ENCODE measurements at places on chromosomes 11 and 22.

DNA sequence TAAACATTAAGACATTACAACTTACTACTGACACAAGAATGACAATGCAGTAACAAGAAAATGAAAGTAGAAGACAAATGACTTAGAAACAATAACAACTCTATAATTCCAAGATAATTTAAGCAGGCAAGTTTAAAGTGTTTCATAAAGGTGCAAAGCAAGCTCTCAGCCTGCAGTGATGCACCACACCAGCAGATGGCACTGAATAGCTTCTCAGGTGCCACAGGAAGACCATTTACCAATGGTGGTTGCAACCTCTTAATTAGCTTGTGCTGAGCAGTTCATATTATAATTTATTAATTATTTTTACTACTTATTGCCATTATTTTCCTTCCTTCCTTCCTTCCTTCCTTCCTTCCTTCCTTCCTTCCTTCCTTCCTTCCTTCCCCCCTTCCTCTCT lies 60.6 kb downstream of the NXPE2 start:
- peak; percentile 4 for DNase-seq

DNA sequence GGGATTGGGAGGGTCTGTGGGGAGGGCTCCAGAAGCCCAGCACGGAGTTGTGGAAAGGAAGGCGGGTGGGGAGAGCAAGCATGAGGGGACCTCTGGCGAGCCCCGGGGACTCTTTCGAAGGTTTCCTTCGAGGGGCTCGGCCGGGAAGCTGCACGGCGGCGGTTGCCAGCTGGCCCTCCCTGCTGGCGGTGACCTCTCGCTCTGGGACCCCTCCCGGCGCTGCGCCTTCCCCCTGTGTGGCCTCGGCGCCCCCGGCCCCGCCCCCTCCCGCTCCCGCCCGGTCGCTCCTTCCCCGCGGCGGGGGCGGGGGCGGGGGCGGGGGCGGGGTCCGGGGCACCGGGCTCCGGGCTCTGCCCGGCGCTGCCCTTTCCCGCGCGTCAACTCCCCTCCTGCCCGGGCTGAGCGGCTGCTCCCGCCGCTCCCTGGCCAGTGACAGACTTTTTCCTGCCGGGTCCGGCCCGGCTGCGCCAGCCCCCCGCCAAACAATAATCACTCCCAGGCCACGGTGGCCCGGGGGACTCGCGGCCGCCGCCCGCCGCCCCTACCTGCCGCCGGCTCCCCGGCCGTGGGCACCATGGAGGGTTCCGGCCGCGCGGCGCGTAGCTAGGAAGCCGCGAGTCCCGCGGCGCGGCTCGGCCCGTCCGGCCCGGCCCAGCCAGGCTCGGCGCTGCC lies 941 bp downstream of the CLCF1 start:
- no peak for DNase-seq

GRCh38 chr22:30044369-30044768 lies 35.9 kb upstream of the HORMAD2 start:
- no peak for DNase-seq

- no peak for DNase-seq
Measured at GRCh38 chr11:40125054-40125453, 1334.4 kb downstream of the LRRC4C start.

DNA sequence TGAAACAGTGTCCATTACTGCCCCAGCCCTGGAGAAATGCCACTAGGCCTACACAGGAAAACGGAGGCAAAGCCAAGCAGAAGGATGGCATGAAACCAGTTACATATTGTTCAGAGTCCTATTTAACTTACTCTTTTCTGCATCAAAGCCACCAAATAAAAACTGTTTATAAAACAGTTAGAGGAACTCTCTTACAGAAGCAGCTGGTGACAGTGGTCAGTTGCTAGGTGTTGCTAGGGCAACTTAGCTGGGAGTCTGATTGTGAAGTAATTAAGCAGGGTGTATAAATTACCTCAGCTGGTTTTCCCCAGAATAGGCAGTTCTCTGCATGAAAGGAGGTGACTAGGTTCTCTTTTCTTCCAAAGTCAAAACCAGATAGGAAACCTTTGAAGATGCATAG lies 115.6 kb upstream of the ZBED5 start:
- DNase-seq, result no peak

- no peak for DNase-seq
Measured at GRCh38 chr22:21457023-21457787, 10.0 kb upstream of the TMEM191C start.

DNA sequence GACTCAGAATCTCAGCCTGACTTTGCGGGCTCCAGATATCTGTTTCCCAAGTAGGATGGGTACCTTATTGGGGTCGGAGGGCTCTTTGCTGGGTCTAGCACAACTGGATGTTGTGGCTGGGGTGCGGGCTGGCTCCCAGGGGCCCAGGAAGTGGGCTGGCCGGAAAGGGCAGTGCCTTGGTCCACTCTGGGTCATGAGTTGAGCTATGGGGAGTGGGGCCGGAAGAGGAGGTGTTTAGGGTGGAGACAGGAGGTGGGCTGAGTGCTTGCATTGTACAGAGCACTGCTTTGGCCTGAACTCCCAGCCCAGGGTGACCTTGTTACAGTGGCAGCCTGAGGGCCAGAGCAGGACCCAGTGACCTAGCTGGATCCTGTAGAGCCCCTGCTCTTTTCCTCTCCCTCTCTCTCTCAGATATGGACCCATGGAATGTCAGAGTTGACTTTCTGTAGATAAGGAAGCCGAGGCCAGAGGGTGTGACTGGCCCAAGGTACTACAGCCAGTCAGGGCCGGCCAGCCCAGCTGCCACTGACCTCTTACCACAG lies 13.2 kb downstream of the PHLDB1 start:
- no peak for DNase-seq

- no peak for DNase-seq
Measured at GRCh38 chr11:96474263-96474662, 84.5 kb downstream of the JRKL start.

- peak; percentile 70 for DNase-seq
Measured at GRCh38 chr22:30266445-30267381, at the start of gene OSM. Gene OSM, minus strand, starts transcription at chr22:30266851. Its CDS starts 52 bp downstream, at chr22:30266799.

DNA sequence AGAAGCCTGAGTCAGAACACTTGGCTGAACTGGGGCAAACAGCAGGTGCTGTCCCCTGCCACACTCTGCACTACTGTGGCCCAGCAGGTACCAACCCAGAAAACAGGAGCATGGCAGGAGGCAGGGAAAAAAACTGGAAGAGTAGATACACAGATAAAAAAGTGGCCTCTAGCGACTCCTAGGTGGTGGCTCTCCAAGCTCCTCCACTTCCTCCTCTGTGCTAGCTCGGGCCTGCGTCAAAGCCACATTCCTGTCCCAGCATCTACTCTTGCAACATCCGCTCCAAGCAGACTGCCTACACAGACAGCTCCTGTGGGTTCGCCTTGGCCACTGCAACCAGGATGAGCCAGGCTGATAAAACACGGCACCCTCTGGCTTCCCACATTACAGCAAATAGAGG lies 6.9 kb downstream of the OR8B12 start:
- no peak for DNase-seq

GRCh38 chr11:108147150-108147549 lies 25.8 kb downstream of the ACAT1 start:
- no peak for DNase-seq
